ENCODE measurements at places on chromosomes 3 and 15.

DNA sequence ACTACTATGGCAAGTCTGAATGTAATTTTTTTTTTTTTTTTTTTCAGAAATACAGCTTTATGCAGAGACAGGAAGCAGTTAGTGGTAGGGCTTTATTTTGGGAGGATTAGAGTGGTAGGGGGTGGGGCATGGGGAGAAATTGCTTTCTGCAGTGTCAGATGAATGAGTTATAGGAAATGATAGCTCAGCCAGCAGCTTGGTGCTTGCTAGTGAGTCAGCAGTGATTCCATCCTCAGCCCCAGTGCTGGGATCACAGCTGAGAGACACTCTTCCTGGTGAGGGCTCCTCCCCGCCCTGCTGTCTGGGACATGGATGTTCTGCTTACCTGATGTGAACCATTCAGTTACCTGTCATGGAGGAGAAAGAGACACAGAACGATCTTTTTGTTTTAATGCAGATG lies 39.6 kb downstream of the SEMA6D start:
- no peak for DNase-seq

GRCh38 chr15:52328680-52329079 lies 33.1 kb upstream of the MYO5C start:
- DNase-seq: no peak

- no peak for DNase-seq
These were observed 33.1 kb downstream of the CDC25A start for GRCh38 chr3:48155122-48155521.

GRCh38 chr3:188299068-188299467 lies 145.1 kb downstream of the LPP start:
- DNase-seq: no peak

DNA sequence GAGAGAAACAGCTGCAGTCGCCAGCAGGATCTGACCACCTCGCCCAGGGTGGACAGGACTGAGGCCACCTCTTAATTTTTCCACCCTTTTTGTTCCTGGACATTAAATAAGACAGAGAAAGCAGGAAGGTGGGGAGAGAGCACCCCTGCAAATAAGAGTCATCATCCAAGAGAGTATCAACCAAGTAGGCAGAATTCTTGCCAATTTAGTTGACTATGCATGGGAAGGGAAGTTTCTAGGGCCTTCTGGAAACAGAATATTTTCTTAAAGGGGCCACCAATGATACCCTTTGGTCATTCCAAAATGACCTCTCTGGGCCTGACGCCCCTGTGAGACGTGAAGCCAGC lies 136.2 kb downstream of the TJP1 start:
- DNase-seq: no peak

DNA sequence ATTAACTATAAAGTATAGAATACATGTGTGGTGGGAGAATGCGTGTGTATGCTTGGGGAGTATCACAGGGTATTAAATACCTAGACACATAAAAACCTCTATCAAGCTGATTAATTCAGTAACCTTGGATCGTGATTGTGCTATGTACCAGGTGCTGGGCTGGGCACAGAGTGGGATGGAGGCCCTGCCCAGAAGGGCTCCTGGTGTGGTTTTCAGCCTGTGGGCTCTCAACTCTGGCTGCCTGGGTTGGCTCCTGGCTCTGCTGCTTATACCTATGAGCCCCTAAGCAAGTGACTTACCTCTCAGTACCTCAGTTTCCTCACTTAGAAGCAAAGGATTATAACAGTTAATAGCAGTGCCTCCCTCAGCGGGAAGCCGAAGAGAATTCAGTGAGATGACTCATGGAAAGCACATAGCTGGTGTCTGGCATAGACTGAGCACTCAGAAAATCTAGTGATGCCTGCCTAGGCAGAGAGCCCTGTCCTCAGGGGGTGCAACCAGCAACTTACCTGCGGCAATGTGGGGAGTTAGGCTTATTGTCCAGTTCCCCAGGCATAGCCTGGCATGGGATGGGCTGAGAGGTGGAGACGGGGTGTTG lies 90.6 kb upstream of the MYZAP start:
- DNase-seq: no peak

DNA sequence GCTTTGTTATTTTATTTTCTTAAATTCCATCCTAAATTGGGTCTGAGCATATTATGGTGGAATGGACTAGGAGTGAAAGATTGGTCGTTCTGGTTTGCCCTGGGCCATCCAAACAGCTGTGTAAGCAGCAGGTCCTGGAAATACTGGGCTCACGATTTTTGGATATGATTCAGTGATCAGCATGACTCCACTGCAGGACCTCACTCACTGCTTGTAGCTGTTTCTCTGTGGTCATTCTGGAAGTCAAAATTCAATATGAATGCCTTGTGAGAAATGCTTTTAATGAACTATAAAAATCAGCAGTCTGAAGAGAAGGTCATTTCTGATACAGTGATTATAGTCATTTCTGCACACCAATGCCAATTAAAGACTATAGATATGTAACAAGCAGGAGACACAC lies 185.0 kb downstream of the RBMS3 start:
- DNase-seq: no peak

DNA sequence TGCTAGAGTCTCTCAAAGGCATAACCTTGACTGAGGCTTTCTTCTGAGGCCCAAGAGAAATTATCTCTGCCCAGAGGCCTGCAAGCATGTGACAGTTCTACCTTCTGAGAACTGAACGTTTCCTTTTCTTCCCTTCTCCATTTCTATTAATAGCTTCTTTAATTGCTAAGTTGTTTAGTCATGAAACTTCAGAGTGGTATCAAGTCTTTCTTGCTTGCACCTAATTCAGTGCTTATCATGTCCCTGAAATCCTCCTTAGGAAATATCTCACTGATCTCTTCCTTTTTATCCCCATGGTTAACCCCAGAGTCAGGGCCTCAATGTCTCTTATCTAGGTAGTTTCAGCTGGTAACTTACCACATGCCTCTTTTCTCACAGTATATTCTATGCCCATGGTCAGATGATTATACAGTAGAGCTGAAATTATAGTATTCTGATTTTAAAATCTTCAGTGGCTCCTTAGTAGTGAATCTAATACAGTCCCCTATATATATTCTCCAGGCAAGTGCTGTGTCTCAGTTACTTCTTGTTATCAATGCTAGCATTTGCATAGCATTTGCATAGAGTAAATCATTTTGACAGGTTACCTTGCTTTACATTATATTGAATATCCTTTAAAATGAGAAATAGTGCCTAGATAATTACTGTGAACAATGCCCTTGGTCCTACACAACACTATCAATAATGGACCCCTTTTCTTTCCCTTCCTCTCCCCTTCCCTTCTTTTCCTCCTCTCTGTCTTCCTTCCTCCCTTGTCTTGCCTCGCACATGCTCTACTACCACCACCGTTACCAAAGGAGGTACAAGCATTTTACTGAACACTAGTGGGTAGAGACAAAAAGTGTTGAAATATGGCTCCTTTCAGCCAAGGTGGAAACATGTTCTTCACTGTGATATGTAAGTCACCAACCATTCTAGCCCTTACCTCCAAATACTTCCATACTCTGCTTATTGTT lies 33.0 kb downstream of the KBTBD8 start:
- DNase-seq: no peak

GRCh38 chr3:178561239-178561638 lies 25.0 kb downstream of the KCNMB2 start:
- no peak for DNase-seq

- no peak for DNase-seq
These were observed 24.5 kb downstream of the CXCR6 start for GRCh38 chr3:45967724-45968123.

DNA sequence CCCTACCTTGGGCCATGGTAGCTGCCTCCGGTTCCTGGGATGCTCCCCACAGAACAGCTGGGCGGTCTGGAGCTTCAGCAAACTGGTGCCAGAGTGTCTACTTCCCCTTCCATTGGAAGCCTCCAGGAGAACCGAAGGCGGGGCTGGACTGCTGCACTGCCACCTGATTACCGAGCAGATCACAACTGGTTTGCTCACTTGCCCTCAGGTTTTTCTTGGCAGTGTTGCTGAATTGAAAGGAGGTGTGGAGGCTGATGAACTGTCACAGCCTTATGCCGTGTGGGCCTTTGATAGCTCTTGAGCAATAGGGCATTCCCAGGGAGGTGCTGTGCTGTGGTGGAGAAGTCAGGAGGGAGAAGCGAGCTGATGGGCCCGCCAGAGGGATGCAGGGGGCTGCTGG lies at the start of gene TGM5:
Gene TGM5, minus strand, starts transcription at position 95 of the 400 bp plus-strand sequence. Its CDS starts 79 bp downstream, at position 16.
- no peak for DNase-seq

DNA sequence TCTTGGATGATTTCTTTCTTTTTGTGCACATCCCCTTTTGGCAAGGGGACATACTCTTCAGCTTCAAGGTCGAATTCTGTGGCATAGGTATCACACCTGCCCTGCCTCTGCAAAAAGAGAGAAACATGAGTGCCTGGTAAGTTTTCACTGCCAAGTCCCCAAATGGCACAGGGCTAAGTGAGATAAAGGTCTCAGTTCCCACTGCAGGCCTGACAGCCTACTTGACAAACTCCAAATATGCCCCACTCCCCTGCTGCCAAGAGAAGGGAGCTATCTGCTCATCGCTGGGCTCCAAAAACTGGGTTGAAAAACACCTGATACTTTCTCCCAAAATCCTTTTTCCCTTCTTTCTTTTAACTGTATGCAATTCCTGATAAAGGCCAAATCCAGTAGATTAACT lies 23.0 kb downstream of the RUVBL1 start:
- no peak for DNase-seq

GRCh38 chr15:26049900-26050657 lies 187.0 kb upstream of the ATP10A start:
- no peak for DNase-seq

DNA sequence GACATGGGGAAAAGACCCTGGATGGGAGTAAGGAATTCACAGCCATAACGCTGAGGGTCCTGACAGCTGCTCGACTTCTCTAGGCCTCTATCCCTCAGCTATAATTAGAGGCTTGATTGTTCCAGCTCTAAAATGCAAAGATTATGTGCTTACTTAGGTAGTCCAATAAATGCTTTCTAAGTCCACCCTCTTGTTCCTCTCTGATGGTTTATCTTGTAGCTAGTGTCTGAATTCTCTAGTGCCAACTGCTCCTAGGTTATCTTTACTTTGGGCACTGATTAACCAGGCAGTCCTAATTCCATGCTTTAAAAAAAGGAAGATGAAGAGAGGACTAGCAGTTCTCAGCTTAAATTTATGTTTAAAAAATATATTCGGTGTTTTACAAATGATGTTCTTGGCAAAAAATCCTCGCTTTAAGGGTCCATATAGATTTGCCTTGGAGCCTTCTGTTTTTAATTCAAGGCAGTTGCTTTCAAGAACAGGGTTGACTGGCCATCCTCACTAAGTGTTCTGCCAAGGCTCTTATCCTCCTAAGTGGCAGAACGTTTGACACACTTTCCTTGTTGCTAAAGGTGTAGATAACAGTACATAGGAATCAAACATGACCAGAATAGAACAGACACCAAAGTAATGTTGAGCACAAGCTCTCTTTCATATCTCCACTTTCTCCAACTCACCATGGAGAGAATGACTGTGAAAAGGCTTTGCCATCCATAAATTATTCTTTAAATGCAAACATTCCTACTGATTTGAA lies 60.6 kb downstream of the THRB start:
- no peak for DNase-seq

GRCh38 chr3:152291649-152292066 lies 22.9 kb downstream of the MBNL1 start:
- DNase-seq: no peak

- DNase-seq: no peak
These were observed 245.3 kb downstream of the FEZF2 start for GRCh38 chr3:62128051-62128450.

- no peak for DNase-seq
These were observed 167.8 kb upstream of the IQSEC1 start for GRCh38 chr3:13240928-13241618.

DNA sequence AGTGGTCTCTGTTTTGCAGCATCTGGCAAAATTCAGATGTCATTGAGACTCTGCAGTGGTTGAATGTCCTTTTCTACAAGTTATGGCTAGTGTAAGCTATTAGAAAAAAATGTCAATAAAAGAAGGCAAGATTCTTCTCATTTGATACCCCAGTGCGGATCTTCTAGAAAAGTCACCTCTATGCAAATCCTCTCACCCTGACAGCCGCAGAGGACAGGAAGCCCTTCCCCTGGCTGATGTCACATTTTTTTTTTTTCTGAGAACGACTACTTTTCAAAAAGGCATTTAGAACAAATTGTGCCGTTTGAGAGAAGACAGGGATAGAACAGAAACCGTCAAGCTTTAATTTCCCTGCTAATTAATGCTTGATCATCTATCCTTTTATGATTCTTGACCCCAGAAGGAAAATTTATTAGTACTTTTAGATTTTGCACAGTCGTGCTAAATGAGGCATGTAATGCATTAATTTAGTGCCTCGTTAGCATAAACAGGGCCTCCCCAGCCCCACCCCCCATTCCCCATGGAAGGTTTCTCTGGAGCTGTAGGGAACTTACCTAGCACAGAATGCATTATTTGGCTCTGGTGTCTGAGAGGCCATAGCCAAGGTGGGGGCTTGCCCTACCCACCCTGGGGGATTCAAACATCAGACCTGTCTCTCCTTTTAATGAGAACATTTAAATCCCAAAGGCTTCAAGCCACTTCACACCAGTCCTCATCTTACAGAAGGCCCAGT lies 183.8 kb downstream of the OPA1 start:
- DNase-seq: no peak
